Tibial nerve (tissue), 4 donors: ENCODE measurements at places on chromosomes 7 and 10. TPM values are rescaled to one million over a fixed set of nuclear protein-coding genes. Genes with fewer than 3 reads are reported as not detected.

The SKAP2 gene
- total RNA-seq, result 33.7 TPM

The SPDYE8 gene
- total RNA-seq, result not detected

The KEL gene
- total RNA-seq, result 0.87 TPM

The HSPA14 gene
- total RNA-seq, result 11.1 TPM

GRCh38 chr10:84076540-84077195 lies 62.6 kb upstream of the GHITM start:
- no peak for DNase-seq

DNA sequence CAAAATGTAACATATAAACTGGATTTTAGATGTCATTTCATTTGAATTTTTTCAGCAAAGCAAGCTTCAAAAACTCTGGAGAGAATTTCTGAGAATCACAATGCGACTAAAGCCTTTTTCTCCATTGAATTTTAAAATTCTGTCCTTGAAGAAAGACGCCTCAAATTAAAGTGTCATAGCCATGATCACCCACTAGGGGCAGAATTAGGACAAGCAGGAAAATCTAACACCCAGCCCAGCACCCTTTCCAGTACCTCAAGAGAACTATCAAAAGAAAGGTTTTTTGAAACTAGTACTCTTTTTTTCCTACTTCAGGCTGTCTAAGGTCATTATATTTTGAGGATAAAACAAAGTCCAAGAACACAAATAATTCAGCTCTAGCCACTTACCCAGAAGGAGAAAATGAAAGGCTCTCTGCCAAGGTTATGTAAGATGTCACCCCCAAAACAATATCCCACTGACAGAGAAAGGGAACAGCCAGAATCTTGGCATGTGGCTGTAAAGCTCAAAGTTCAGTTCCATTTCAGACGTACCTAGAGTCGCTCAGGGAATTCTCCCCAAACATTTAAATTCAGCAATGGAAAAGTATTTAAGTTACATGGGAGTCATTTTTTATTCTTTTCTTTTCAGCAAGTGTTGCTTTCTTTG lies 299.4 kb downstream of the SNX13 start:
- peak; percentile 73 for DNase-seq

DNA sequence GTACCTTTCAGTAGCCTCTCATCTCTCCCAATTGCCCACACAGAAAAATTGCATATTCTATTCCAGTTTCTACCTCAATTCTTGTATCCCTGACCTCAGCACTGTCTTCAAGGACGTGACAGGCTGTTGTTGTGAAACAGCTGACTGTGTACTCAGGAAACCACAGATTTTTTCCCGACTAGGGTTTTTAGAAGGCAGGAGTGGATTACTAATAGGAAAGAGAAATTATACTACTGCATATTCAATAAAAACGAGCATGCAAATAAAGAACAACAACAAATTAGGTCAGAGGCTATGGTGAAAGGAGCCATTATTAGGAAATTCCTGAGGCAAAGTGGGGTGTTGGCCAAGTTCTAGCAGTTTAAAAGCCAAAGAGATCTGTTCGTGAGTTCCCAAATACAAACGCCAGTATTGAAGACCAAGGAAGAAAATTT lies 93.4 kb downstream of the DOCK4 start:
- DNase-seq, result peak; percentile 61

DNA sequence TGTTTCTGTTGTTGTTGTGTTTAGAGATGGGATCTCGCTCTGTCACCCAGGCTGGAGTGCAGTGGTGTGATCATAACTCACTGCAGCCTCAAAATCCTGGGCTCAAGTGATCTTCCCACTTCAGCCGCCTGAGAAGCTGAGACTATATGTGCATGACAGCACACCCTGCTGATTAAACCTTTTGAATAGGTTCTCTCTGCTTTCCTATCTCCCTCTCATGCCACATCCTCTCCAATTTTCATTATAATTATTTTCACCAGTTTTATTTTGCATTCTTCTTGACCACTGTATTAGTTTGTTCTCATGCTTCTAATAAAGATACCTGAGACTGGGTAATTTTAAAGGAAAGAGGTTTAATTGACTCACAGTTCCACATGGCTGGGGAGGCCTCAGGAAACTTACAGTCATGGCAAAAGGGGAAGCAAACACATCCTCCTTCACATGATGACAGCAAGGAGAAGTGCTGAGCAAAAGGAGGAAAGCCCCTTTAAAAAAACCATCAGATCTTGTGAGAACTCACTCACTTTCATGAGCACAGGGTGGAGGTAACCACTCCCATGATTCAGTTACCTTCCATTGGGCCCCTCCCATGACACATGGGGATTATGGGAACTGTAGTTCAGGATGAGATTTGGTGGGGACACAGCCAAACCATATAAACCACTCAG lies 12.9 kb downstream of the AGK start:
- DNase-seq, result no peak

GRCh38 chr10:104642658-104643302 lies 1.7 kb downstream of the SORCS3 start:
- DNase-seq, result no peak

DNA sequence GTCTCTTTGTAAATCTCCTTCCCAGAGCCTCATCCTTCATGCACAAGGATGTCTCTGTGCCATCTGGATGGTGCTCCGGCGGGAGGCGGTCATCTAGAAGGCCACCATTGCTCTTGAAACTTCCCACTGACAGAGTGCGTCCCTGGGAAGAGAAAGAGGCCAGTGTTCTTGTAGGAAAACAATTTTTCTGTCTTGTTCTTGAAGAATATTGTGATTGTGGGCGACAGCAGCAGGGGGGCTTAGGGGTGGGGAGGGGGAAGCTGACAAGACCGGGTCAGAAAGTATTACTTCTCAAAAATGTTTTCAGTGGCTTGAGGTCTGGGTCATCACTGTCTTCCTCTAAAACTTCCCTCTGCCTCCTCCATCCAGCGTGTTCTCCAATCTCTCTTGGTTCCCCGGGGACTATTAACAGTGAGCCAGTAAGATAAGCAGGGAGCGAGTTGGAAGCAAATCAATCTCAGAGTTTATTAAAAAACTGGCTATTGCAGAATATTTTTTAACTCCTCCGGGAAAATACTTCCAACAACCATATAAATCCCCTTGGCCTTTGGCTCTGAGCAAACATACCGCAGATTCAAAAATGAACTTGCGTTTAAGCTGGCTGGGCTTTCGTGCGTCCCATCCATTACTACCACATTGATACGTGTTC lies 597.8 kb upstream of the MGMT start:
- no peak for DNase-seq

DNA sequence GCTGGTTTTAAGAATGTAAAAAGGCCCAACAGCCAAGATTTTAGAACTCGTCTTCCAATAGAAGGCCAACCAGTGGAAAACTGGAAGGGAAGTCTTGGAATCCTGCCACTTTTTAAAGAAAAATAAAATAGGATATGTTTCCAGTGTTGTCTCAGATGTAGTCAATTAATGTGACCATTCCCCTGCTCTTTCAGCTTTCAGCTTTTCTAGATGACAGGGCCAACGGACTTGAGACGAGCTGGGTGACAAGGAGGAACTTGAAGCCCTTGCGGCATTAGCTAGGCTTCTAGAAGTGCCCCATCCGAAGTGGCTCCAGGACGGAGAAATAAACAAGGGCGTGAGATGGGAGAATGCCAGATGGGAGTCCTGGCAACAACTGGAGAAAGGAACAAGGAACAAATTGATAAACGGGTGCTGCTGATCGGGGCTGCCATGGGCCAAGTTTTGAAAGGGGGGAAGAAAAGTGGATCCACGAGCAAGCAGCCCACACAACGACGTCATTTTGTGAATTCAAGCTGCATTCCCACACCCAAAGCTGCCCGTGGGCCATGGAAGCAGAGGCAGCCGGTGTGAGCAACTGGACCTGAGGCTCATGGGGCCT lies 42.3 kb downstream of the CTBP2 start:
- peak; percentile 21 for DNase-seq

GRCh38 chr10:71079761-71080380 lies 132.5 kb upstream of the UNC5B start:
- DNase-seq, result no peak

DNA sequence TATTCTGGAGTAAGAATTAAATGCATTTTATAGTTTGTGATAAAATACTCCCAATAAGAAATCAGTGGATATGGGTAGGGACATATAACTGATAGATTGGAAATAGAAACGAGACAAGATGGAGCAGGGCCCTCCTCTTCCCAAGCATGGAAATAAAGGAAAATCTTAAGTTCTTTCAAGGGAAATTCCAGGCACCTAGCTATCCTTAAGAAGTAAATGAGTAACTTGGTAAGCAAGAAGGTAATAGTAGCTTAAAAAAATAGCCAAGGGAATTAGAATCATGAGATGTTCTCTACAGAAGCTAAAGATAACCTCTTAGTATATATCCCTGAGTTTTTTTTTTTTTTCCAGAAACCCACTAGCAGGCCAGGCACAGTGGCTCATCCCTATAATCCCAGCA lies 105.5 kb upstream of the FAM3C start:
- DNase-seq, result no peak
